NCI-H446 (cell line): ENCODE measurements at places on chromosomes 1 and 21.

DNA sequence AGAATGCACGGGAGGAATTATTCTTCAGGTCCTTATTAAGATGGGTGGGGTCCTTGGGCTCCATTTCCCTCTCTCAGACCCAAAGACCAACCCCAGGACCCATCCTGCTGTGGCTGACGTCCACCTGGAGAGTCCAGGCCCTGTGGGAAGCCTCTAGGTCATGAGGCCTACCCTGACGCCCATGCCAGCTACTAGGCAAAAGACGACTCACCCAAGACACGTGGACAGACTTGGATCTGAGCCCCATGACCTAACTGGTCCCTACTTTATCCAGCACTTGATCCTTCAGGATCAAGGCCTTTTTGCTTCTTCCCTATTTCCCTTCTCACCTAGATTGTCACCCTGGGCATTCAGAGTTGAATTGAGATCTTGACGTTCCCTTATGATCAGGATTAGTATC lies 56.0 kb upstream of the CASZ1 start:
- no peak for DNase-seq

- no peak for DNase-seq
Measured at GRCh38 chr1:10905841-10906655, 106.4 kb upstream of the TARDBP start.

- DNase-seq, result peak; percentile 38
Measured at GRCh38 chr1:201023517-201023902, at the start of gene KIF21B. TSS of gene KIF21B (minus strand) at chr1:201023714. CDS start at chr1:201023383, 331 bp downstream.

DNA sequence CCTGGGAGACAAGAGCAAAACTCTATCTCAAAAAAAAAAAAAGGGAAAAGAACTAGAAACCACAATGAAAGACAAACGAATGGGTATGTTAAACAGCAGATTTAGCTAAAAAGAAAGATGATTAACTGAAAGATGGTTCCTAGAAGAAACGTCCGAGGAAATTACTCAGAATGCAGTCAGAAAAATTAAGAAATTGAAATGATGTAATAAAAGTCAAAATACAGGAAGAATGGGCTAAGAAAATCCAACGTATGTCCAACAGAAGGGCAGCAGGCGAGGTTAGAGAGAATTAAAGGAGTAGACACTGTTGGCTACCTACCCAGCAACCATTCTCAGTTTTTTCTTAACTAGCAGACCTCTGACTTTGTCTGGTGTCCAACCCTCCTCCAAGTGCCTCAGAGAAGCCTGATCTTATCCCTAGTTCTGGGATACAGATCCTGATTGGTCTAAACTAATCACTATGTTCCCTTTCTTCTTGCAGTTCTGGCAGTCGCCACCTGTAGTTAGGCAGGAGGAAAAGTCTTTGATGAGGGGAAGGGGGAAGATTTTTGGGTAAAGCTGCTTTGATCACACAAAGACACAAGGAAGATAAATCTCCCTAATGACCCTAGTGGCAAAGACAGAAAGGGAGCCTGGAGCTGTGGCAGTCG lies 25.7 kb downstream of the GPR161 start:
- DNase-seq, result no peak

- no peak for DNase-seq
Measured at GRCh38 chr21:34182436-34182835, 109.1 kb downstream of the MRPS6 start.

DNA sequence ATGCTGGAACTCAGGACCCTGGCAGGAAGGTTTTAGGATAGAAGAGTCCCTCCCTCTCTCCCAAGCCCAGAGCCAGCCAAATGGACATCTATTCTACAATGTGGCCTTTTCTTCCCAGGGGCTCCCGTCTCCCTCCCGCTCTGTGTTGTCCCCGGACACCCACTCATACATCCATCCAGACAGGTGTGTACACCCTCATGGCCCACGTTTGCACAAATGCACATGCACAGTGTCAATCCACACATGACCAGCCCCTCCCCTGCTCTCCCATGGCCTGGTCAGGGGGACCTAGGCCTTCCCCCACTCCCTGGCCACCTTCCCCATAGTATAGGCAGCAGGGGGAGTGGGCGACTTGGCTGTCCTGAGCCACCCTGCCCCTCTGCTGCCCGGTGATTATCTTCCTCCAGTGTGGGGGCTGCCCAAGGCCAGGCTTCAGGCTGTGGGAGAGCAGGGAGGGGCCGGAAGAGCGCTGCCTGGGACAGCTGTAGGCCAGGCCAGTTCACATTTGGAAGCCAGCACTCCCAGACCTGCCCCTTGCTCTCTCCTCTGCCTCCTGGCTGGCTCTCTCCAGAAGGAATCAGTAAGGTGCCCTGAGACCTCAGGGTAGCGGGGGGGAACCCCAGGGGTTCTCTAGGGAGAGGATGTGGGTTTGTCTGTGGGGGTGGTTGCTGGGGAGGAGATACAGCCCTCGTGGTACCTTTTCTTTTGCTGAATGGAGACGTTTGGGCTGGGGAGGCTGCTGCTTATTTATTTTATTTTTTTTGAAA lies 4.1 kb upstream of the PTPN7 start:
- no peak for DNase-seq

- no peak for DNase-seq
Measured at GRCh38 chr1:34806396-34806795, 13.6 kb downstream of the GJA4 start.

DNA sequence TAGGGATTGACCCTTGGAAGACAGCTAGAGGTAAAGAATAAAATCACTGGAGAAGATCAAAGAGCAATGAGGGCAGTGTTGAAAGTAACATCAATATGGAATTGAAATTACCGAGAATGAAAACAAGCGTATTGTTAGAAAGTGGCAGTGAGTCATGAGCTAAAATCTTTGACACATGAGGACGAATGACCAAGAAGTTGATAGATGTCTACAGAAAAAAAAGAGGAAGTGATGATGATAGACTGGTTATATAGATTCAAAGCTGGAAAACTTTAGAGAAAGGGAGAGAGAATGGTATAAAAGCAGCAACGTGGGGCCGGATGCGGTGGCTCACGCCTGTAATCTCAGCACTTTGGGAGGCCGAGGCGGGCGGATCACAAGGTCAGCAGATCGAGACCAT lies 12.5 kb upstream of the DNM3 start:
- no peak for DNase-seq

DNA sequence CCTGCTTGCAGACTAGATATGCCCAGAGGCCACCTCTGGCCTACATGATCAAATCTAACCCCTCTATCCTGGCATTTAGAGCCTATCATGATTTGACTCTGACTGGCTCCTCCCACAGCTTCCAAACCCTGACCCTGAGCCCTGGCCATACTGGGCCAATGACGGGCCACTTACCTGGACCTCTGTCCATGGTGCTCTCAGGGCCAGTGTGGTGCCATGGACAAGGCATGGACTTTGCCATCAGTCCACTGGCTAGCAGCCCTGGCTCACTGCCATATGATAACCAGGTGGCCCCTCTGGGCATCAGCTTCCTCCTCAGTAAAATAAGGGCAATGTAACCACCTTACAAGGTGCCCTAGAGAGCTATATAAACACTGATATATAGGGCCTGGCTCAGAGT lies 713.4 kb downstream of the PTPRU start:
- no peak for DNase-seq

DNA sequence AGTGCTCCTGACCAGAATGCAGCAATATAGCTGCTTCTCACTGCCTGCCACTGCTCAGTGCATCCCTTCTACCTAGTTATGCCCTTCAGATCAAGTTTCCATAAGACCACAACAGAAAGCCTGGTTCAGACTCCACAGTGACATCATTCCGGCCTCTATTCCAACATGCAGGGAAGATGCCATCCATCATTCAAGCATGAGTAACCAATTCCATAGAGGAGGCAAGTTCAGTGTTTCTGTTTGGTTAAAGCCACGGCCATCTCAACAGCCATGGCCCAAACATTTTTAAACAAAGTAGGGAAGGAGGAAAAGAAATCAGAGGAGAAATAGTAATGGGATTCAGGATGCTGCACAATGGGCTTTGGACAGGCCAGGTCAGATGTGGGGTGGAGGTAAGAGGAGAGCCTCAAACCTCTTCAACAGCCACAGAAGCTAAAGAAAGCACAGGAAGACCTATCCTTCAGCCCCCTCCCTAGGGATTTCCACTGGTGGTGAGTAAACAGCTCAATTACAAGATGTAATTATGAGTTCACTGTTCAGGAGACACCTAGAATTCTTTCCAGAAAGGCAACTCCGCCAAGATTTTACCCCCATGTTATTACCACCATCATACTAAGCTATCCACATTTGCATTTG lies 484.9 kb downstream of the SETD4 start:
- no peak for DNase-seq

- no peak for DNase-seq
Measured at GRCh38 chr21:38773099-38774061, 32.3 kb upstream of the ETS2 start.

GRCh38 chr1:12185036-12185917 lies 18.5 kb downstream of the TNFRSF1B start:
- DNase-seq, result no peak

GRCh38 chr1:183034682-183035081 lies 11.5 kb downstream of the LAMC1 start:
- no peak for DNase-seq

DNA sequence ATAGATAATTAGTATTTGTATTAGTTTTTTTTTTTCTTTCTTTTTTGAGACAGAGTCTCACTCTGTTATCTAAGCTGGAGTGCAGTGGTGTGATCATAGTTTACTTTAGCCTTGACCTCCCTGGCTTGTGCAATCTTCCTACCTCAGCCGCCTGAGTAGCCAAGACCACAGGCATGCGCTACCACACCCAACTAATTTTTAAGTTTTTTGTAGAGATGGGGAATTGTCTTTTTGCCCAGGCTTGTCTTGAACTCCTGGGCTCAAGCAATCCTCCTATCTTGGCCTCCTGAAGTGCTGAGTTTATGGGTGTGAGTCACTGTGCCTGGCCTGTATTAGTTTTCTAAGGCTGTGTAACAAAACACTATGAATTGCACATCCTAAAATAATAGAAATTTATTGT lies 58.3 kb downstream of the MSH4 start:
- DNase-seq, result no peak

GRCh38 chr1:155173478-155174323 lies at the start of gene TRIM46:
TSS of gene TRIM46 (plus strand) at chr1:155173849. CDS start at chr1:155173967, 118 bp downstream.
- peak; percentile 89 for DNase-seq

GRCh38 chr21:45600248-45600647 lies 43.3 kb upstream of the PCBP3 start:
- DNase-seq, result no peak

GRCh38 chr1:6634371-6635052 lies 9.8 kb downstream of the THAP3 start:
- no peak for DNase-seq

- no peak for DNase-seq
Measured at GRCh38 chr1:244104309-244105060, 53.4 kb downstream of the ZBTB18 start.

GRCh38 chr1:194342484-194343262 lies 1156.3 kb upstream of the B3GALT2 start:
- no peak for DNase-seq

- DNase-seq, result peak; percentile 7
Measured at GRCh38 chr1:230186003-230186863, 119.2 kb downstream of the GALNT2 start.

DNA sequence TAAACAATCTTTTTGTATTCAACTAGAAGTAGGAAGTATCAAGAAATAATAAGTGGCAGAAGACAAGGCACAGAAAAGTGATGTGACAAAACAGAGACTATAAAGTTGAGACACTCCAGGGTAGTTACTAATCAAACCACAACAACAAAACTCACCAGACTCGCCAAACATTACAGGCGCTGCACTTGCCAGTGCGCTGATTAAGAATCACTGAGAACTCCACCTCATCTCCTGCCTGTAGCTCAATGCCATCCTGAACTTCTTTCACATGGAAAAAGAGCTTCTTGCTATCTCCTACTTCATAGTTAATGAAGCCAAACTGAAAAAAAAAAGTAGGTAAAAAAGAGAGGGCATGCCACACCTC lies 2.8 kb upstream of the NRAS start:
- no peak for DNase-seq

DNA sequence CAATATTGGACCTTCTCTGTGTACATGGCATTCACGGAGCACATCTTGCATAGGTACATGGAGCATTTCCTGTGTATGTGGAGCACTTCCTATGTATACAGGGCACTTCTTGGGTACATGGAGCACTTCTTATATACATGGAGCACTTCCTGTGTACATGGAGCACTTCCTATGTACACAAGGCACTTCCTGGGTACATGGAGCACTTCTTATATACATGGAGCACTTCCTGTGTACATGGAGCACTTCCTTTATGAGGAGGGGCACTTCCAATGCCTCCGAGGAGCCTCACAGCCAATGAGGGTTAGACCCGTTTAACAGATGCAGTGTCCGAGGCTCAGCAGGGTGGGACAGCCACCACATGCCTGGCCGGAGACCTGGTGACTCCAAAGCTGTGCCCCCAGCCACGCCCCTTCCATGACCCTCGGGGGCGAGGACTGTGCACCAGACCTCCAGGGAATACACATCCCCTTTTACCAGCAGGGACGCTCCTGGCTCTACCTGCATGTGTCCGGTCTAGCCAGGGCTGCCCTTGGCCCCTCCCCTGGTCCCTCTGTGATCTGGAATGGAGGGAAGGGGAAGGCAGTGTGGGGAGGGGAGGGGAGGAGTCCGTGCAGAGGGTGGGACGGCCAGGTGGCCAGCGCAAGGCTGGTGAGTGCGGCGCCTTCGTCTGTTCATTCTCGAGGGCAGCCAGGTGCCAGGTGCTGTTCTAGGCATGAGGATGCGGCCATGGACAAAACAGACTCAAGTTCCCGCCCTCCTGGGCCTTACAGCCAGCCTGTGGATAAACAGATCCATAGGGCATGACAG lies 195.1 kb upstream of the TMEM51 start:
- DNase-seq, result no peak

- no peak for DNase-seq
Measured at GRCh38 chr1:18041102-18041501, 66.5 kb upstream of the IGSF21 start.

GRCh38 chr1:22658385-22659163 lies 5.5 kb downstream of the C1QB start:
- no peak for DNase-seq

- no peak for DNase-seq
Measured at GRCh38 chr1:171250263-171250662, 2.0 kb downstream of the FMO1 start.

DNA sequence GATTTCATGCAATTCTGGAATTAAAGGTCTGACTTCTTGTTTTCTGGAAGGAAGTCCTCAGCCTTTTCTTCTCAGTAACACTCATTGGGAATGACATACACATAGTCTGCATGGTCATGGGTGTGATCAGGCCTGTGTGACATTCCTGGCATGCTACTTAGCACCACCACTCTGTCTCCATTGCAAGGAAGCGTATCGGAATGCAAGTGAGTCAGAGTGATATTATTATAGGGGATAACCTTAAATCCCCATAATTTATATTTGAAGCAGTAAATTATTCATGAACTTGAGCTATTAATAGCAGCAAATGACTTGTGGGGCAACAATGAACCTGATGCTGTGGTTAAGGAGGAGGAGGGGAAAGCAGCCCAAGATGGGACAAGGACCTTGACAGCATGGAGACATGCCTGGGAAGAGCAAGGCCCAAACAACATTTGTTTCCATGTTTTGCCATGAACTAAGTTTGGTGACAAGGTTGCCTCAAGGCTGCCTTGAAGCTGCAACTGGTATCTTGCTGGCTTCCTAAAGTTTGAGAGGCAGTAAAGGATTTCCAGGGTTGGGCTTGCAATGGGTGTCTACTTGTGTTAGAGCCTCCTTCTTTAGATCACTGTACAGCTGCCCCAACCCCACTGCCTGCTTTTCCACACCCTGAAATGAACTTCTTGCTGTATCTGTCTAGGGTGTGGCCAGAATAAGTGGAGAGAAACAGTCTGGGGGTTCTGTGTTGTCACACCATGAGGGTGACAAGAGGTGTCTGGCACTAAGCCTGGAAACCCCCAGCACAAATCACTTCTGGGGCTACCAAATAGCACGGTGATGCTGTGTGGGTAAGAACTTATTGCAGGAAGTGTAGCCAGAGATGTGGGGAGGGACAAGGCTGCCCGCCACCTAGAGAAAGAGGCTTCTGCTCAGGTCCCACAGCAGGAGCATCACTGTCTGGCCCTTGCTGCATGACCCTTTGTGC lies 4.6 kb downstream of the MAB21L3 start:
- no peak for DNase-seq
